Caudate nucleus (tissue), 63 donors: ENCODE measurements at places on chromosomes 1 and 21.

- DNase-seq = no peak
These were observed 17.7 kb downstream of the RGS8 start for GRCh38 chr1:182666706-182667105.

DNA sequence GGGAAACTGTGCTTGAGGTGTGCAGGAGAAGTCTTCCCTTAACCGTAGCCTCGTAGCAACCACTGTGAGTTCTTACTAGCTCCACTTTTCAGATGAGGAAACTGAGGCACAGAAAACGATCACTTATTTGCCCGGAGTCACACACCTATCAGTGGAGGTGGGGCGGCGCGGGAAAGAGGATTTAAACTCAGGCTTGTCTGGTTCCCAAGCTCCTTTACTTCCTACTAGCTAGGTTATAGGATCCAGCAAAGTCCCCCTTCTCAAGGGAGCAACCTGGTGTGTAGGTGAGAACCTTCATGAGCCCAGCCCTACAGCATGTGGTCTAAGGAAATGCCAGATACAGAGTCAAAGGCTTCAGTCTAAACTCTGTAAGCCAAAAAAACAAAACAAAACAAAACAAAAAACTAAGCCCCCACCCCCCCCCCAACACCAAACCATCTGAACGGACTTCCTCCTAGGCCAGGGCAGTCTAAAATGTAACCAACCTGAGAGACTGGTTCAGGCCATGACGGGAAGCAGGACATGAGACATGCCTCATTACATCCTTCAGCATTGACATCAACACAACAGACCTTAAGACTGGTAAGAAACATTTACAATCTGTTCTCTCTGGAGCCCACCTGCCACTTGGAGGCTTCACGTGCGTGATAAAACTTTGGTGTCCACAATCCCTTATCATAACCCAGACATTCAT, 709 bp upstream of the FBXO42 start:
- DNase-seq = no peak

GRCh38 chr1:94722181-94722580, 98.0 kb upstream of the SLC44A3 start:
- DNase-seq = no peak

DNA sequence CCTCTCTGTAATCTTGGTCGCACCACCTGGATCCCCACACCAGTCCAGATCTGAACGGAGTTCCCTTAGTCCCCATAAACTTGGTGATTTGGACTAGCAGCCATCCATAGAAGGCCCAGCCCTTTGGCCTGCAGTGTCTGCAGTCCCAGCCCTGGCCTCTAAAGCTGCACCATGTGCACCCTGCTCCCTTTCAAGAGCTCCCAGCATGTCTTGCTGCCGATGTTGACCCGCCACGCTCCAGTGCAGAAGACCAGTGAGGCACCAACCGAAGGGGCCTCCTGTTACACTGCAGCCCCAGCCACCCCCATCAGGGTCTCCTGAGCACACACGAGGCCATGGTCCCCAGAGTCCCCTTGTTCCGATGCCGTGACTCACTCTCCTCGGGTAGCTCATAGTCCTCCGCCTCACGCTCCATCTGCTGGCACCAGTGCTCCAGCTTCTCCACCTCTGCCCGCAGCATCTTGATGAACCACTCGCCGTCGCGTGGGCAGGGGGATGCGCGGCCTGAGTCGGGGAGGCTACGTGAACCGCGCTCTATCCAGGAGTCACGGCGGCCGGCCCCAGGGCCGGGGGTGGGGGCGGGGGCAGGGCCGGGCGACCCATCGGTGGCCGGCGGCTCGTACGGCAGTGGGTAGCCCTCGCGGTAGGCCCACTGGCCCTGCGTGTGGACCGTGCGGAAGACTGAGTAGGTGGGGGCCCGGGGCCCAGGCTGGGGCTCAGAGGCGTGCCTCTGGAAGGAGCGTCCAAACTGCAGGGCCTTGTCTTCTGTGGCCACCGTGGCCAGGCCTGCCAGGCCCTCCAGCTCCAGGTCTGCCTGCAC, 8.9 kb upstream of the SMIM12 start:
- DNase-seq = no peak

DNA sequence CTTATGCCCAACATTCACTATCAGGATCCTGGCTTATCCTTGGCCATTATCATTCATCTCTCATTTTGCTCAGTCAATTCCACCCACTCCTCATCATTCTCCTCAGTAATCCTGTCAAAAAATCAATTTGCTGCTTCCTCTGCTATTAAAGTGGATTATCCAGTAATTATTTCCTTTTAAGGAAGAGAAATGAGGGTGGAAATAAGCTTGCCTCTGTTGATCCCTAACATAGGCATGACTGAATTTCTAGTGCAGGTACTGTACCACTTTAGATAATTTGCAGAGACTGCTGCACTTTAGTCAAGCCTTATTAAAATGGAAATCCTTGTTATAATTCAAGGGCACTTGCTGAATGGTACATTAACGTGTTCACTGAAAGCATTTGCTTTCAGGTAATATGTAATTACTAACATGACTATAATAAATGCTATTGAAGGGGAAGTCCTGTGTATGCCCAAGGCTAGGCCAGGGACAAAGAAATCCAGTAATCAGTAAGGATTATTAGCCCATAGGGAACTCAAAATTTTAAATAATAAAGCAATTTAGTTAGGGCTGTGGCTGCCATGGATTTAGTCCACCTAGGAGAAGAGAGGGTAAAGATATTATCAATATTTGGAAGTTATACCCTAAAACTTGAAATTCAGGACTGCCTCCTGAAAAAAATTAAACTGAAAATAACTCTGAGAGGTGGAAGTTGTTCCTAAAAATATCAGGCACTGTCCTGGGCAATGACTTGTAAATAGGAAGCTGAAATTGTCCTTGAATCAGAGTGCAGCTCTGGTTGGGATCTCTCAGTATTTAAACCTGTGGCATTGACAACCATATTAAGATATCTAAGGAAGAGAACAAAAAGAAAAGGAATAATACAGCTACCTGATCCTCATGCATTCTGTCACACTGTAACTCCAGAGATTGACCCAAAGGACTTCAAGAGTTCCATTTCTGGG, 43.4 kb downstream of the RGS2 start:
- DNase-seq = peak; percentile 48

GRCh38 chr1:185850366-185850765, 116.2 kb downstream of the HMCN1 start:
- DNase-seq = no peak

GRCh38 chr1:68291688-68292384, 59.5 kb upstream of the WLS start:
- no peak for DNase-seq

DNA sequence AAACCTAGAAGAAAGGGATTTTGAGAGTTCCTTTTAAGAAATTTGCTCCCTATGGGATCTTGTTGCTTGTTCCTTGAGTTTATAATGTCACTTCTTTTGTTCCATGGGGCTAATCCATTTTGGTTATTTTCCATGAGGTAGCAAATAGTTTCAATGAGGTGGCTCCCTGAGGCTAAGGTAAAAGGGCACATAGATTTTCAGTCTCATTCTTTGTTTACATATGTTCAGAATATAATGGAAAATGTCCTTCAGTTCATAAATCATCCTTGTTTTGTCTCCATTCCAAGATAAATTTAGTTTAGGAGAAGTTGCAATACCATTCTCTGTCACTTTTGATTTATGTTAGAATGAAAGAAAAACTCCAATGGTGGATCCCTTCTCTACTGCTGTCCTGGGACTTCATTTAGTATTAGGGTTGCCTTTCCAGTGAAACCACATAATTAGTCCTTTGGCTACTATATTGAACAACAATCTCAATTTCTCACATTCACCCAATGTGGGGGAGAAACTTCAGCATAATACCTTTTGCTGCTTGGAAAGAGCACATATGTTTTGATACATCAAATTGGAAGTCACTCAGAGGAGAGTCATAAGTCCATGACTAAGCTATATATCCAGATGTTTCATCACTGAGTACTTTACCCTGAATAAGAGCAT, 80.9 kb upstream of the ADAMTS5 start:
- no peak for DNase-seq

DNA sequence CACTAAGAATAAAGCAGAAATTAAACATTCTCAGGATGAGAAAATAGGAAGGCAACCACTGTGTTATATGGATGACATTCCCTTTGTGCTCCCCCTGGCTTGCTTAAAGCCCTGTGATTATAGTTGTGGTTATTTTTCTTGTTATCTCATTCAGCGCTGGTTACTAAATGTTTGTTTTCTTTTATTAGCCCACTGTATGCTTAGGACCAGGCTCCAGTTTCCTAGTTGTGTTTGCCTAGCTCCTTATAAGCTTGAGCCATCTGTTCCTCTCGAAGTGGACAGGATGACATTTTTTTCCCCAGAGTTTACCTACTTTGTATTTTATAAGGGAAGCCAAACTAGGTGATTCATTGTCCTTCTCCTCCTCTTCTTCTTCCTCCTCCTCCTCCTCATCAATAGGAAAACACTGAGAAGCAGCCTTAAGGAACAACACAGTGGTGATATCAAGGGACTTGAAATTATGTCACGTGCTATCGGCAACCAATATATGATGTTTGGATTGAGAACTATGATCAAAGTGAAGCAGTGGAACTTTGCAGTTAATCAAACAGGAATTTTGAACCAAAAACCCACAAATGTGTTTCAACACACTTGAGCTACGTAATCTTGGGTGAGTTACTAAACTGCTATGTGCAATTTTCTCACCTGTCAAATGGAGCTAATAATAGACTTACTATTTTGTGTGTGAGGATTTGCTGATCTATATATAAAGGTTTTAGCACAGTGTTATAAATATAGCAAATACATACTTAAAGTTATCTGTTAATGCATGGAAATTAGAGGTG, 35.1 kb upstream of the RGS7 start:
- no peak for DNase-seq

DNA sequence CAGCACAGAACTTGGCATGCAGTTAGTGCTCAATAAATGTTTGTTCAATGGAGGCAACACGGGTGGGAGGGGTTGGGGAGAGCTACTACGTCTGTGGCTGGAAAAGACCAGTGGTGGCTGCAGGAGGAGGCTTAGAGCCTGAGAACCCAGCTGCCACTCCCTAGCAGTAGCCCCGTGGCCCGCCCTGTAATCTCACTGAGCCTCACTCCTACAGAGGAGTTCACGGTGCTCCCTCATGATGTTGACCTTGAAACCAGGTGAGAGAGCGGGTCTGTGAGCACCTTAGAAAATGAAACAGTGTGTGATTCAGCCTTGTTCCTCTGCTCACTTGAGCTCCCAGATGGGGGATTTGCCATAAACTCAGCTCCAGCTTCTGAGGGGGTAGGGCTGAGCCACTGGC, 299.6 kb downstream of the NPHP4 start:
- no peak for DNase-seq

DNA sequence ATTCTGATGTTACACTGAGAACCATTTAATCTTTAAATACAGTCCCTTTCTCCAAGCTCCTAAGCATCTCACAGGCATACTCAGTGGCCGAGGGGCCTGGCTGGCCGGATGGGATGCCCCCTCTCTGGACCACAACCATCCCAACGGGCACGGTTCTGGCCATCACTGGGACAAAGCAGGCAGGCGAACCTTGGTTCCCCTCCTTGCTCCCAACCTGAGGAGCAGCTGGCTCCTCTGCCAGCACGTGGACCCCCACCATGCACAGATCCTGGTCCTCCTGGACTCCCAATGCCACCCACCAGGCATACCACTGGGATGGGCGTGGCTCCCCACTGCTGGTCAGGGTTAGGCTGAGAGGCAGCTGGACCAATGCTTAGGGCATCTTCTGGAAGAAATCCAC, 19.8 kb upstream of the PRDM16 start:
- DNase-seq = no peak

GRCh38 chr21:38384675-38385426, 113.4 kb downstream of the ERG start:
- no peak for DNase-seq

DNA sequence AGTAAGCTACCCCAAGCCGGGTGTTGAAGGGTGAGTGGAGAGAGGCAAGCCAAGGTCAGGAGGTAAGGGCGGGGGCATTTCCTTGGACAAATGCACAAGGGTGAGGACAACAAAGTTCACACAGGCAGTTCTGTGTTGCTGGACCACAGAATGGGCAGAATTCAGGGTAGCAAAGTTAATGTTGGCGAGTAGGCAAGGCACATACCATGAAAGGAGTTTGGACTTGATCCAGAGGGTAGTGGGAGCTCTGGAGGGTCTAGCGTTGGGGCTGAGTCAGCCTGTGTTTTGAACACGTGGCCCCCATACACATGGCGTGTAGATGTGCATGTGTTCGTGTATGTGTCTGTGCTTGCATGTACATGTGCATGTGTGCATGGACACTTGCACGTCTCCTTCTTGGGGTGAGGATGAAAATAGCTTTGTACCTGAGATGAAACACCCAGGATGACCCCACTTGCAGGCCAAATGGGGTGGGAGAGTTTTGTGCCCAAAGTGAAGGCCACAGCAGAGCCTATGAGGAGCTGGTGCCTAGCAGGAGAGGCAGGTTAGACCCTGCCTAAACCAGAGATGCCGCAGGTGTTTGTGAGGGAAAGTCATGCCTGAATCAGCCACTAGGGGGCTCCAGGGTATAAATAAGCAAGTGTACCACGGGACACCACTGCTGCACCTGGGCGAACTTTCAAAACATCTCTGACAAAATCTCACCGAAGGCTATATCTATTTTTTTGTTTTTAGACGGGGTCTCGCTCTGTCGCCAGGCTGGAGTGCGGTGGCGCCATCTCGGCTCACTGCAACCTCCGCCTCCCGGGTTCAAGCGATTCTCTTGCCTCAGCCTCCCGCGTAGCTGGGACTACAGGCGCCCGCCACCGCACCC, 21.8 kb downstream of the SLC27A3 start:
- DNase-seq = peak; percentile 51

DNA sequence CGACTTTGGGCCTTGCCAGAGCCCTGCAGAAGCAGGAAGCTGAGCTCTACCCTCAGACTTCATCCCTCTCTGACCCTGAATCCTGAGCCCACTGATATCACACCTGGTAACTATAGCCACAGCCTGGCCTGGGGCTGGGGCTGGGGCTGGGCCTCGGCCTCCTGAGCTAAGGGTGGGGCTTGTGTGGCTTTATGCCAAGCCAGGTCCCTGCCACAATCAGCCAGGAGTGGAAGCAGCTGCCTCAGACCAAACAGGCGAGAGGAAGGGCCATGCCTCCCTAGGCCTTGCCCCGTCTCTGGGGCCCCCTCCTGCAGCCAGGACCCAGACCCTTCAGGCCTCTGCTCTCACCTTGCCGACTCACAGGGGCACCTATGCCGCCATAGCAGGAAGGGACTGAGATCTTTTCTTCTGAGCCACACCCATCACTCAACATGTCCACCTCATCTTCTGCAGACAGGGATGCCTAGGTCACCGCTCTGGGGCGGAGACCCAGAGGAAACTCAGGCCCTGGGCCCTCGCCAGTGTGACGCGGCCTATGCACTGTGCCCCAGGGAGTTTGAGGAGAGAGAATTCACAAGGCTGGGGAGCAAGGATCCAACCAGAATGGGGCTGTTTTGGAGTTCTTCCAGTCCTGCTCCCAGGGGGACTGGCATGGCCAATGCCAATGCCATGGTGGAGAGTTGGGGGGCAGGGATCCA, 5.7 kb downstream of the UBXN11 start:
- no peak for DNase-seq

- DNase-seq = no peak
These were observed 124.1 kb upstream of the PAPPA2 start for GRCh38 chr1:176338877-176339276.

GRCh38 chr1:100988121-100988520, 37.5 kb downstream of the DPH5 start:
- DNase-seq = no peak
